ENCODE measurements at places on chromosomes 3 and 15.

DNA sequence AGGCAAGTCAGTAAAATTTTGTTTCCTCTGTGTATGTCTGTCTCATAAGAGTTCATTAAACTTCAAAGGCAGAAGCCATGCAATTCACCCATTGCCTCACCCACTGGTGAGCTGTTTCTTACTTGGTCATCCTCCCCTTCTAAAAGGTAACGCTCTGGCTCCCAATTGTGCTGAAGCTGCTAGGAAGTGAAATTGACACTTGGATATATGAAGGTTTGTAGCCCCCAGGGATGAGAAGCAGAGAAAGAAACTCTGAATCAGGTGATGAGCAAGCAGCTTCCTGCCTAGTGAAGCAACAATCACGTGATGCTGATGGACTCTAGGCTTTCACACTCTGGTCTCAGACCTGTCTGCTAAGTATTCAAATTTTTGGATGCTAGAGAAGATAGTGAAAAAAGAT is 70.7 kb downstream of the CD200R1L start:
- DNase-seq, result no peak

DNA sequence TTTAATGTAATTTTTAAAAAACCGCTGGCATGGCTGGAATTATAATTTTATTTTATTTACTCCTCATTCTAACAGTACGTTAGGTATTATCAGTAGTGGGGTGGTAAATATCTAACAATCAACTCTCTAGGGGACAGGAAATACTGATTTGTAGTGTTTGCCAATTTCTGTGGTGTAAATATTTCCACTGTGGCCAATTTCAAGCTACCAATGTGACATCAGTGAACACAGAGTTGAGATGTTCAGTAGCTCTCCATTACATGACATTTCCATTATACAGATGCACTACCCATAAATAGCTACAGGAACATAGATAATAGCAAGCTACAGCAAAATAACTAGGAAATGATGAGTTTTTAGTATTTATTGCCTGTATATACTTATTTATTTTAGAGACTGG is 10.0 kb upstream of the ARL8B start:
- no peak for DNase-seq

- DNase-seq, result no peak
Observed at GRCh38 chr3:55445551-55445950, 41.6 kb downstream of the WNT5A start.

DNA sequence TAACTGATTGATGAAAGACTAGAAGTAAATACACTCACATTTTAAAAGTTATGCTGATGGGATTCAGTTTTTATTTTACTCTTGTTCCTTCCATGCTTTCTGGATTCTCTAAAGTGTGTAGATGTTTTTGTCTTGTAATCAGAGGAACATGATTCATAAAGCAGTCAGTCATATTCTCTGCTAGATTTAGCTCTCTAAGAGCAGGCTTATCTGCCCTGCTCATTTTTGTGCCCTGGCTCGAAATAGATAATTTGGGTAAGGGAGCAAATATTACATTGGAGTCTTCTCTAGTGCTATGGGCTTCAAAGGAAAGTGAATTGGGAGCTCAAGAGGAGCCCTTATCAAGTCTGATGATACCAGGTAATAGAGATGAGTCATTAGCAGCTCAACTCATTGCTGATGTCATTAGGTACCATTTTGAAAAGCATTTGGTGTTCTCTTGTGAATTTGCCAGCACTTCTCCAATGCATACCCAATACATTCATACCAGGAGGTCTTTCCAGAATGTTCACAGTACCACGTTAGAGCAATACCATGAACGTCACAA is 27.7 kb downstream of the SACM1L start:
- no peak for DNase-seq

- DNase-seq, result peak; percentile 64
Observed at GRCh38 chr15:62782071-62782841, 260.3 kb upstream of the TPM1 start.

DNA sequence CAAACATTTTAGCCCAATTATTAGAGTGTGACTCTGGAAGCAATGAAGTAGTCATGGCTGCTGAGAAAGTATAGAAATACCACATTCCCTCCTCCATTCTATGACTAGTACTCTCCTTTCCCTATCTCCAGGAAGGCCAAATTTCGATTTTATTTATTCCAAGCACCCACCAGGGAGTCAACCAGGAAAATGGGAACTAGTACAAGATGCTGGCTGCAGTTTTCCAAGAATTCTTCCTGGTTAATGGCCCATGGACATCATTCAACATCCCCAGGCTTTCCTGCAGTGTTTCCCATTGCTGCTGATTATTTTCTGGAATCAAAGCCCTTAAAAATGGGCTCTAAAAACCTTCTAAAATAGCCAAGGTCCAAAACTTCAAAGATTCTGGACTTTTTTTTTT is 247.9 kb upstream of the STT3B start:
- no peak for DNase-seq

- no peak for DNase-seq
Observed at GRCh38 chr15:57231559-57231958, 144.7 kb upstream of the CGNL1 start.

DNA sequence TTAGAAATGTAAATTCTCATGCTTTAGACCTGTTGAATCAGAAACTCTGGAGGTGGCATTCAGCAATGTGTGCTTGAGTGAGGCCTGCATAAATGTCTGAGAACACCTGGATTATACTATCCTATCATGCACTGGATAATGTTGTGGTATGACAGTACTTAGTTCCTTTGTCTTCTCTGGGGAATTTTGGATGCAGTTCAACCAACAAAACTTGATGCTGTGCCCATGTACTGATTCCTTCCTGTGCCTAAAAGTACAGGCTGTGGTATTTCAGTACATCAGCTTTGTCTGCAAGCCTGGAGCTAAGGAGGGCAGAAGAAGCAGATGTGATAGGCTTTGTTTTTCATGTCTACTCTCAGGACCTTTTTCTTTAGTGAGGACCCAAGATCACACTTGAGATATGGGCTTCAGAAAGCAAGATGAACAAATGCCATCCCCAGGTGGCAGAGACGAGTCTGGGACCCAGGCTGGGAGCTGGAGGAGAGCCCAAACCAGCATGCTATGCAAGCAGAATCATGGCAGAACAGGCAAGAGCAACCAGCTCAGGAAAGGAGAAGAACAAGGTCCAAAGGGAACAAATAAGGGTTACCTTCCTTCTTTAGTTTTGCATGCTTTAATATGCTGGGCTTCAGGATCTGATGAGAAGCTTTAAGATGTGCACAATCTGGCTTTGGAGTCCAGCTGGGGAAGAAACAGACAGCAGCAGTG is 124.7 kb downstream of the MYRIP start:
- DNase-seq, result no peak

- no peak for DNase-seq
Observed at GRCh38 chr3:186625600-186626042, 12.8 kb downstream of the AHSG start.

DNA sequence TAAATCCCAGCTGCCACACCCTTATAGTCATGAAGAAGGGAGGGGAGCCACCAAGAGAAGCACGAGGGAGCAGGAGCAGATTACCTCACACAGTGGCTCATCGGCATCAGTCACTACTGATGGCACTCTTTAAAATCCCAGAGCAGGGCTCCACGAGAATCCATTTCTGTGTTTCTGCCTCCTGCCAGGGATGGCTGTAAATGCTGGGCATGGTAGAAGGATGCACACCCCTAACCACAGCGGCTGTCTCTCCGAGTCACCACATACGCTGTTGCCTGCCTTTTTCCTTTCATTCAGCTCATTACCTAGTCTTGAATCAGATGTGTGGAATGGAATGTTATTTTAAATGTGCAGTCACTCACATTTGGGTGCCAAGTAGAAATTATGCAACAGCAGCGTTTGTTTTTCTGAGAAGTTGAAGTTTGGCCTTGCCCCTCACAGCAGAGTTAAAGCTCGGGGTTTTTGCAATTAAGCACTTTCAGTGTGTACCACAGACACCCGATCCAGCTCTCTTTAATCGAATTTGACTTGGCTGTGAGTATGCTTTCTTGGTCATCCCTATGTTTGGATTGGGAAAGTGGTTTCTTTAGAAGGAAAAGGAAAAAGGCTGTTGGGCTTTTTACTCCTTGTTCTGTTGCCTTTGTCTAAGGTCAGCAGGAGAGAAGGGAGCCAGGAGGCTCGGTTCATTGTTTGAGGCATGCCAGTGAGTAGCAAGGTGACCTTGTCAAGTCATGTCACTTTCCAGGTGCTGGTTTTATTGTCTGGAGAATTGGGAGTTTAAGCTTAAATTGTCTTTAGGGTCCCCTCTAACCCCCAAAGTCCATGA is 284.2 kb upstream of the TPM1 start:
- peak; percentile 32 for DNase-seq

DNA sequence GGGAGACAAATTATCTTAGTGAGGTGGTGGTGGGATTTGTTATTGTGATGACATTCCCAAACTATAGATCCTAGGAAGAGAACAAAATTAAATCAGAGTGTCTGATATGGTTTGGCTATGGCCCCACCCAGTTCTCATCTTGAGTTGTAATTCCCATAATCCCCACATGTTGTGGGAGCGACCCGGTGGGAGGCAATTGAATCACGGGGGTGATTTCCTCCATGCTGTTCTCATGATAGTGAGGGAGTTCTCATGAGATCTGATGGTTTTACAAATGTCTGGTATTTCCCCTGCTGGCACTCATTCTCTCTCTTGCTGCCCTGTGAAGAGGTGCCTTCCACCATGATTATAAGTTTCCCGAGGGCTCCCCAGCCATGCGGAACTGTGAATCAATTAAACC is 62.0 kb downstream of the RPL22L1 start:
- DNase-seq, result no peak

DNA sequence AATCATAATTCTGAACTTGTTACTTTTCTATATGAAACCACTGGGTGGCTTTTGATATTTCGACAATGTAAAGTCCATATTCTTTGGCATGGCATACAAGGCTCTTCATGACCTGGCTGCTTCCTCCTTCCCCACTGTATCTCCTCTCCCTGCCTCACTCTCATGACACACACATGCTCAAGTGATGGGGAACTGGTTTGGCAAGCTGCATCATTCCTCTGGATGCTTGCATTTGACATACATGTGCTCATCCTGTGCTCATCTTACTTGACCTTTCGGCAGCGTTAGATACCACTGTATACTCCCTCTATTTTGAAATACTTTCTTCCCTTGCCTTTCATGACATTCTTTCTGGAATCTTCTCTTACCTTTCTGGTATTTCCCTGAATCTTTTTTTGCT is 51.8 kb upstream of the ZDHHC23 start:
- DNase-seq, result no peak

GRCh38 chr3:129845956-129846355 is 47.6 kb downstream of the TMCC1 start:
- no peak for DNase-seq

GRCh38 chr3:52444860-52445793 is at the start of gene SEMA3G:
Gene SEMA3G (minus strand): TSS chr3:52445103. CDS start chr3:52445027, 76 bp downstream.
- DNase-seq, result peak; percentile 44

DNA sequence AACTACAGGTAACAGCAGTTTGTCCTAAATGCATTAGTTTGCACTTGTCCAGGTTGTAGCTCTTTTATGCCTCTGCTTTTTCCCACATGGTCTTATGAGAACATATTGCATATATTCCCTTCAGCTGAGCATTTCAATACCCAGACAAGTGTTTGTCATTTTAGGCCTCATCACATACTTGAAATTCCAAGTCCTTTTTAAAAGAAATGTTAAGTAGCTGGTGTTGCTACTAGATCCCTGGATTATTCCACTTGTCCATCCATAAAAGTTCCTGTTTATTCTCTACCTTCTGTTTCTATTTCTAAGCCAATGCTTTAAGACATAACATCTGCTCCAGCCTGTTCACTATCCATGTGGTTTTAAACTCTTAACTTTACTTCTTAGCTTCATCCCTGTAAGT is 128.4 kb downstream of the NECTIN3 start:
- no peak for DNase-seq

- no peak for DNase-seq
Observed at GRCh38 chr3:185728630-185729336, 96.1 kb downstream of the IGF2BP2 start.

- DNase-seq, result no peak
Observed at GRCh38 chr15:92377083-92377789, 16.4 kb upstream of the ST8SIA2 start.

GRCh38 chr3:47780741-47781684 is 680 bp downstream of the SMARCC1 start:
- no peak for DNase-seq

DNA sequence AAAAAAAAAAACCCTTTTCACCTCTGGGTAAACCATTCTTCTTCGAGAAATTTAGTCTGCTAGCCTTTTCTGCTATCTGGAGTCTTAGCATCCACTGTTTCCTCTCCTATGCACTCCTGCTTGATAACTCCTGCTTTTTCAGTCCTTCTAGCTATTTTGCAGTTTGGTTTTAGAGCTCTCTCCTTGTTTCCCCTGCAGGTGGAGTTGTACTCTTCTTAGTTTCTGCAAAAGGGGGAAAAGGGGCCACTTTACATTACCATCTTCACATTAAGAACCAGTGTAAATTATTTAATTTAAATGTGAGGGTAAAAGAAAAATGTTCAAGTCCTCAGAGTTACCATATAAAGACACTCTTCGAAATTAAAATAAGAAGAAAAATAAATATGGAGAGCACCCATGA is 23.6 kb upstream of the MYLK start:
- no peak for DNase-seq

DNA sequence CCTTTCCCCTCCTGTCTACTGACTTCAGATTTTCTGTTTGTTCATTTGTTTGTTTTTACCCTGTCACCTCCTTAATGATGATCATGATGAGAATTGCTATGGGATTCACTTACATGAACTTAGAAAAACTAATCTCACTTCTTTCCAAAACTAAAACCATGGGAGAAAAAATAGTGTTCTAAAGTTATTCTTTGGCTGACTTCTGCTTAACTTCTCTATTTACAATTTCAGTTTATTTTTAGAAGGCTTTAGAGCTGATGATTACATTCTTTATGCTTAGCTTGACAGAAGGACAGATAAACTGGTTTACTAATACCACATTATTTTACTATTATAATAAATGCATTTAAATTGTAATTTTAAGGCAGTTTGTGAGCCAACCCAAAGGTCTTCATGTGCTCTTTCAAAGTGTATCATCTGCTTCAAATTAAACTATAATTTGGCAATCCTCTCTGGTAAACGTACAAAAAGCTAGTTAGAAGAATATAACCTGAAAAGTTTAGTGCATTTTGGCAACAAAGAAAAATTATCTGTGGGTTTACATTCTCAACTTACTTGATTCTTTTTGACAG is 676.8 kb upstream of the UBE2E2 start:
- no peak for DNase-seq

DNA sequence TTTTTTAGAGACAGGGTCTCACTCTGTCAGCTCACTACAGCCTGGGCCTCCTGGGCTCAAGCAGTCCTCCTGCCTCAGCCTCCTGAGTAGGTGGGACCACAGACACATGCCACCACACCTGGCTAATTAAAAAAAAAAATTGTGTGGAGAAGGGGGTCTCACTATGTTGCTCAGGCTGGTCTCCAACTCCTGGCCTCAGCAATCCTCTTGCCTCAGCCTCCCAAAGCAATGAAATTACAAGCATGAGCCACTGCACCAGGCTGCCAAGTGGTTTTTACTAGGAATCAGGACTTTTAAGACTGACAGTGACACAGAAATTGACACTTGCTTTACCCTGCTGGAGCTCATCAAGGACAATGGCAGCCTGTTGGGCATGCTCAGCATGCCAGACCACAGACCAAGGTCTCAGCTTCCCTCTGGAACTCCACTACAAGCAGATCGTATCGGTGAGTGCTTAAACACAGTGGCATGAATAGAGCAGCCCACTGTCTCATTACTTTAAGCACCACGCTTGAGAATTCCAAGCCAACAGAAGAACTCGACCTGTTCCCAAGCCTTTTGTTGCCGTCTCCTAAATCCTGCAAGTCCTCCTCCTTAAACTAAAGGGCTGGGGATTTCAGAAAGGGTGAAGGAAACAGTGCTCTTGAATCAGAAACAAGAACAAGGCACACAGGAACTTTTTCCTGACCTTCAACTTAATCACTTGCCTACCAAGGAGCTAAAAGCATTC is 41.4 kb downstream of the EOMES start:
- DNase-seq, result no peak
